A673 (cell line): ENCODE measurements at places on chromosomes 3 and 15. TPM values are rescaled to one million over a fixed set of nuclear protein-coding genes. Genes with fewer than 3 reads are reported as not detected.

DNA sequence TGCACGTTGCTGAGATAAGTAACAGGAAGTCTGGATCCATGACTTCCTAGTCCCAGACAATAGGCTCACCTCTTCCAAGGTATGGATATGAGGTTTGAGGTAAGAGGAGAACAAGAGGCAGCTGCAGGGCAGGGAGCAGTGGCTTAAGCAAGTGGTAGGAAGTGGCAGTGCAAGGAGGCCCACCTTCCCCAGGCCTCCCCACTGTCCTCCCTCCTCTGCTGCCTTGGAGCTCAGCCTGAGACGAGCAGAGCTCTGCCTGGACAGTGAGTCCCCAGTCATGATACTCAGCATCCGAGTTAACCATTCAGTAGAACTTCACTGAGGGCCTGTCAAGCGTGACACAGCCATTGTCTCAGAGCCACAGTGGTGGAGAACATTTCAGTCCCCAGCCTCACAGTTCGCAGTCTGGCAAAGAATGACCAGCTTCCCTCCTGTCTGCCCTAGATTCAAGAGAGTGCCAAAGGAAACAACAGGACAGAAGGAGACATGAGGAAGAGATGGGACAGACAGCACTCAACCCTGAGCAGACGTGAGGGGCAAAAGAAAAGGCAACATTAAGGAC is 41.4 kb upstream of the BOC start:
- H3K4me1 ChIP-seq, result peaks cover 29% of the 10 kb centered on the region
- no peak overlapping the region for H3K27ac ChIP-seq
- no peak overlapping the region for H3K4me3 ChIP-seq

TGFBR2 gene
- 16.1 TPM in 2 replicates for total RNA-seq

DNA sequence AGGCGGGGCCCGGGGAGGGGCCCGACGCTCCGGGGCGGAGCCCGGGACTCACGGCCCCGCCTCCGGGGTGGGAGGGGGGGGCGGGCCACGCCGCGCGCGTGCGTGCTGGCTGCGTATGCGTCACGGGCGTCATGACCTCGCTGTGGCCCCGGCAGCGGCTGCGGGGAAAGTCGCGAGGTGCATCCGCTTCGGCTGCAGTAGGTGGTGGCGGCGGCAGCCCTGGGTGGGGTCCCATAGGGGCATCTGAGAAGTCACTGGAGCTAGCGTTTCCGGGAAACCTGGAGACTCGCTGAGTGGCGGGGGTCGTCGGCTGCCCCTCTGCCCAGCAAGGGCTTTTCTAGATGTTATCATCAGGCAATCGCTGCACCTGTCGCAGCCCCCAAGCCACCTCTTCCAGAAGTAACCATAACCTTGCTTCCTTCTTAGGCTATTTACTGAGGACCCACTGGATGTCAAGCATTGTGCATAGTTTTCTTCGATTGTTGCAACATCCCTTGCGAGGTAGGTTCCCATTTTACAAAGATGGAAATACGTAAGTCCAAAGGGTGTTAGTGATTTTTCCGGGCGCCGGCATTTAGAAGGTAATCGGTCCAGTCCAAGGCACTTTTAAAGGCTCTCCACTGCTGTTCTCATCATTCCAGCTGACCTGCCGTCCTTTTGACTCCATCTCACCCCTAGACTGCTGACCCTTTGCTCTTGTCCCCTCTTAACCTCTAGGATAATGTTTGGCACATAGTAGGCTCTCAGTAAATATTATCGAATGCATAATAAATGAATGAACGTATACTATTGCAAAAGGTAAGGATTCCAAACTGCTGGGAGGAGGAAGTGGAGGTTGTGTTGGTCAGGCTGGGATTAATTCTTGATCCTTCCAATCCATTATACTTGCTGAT is at the start of gene GDPGP1:
Gene GDPGP1, plus strand, starts transcription at position 114 of the 893 bp plus-strand sequence. CDS start 6,700 bp downstream, outside the sequence.
- peak within 1 kb of the TSS; percentile 58 for H3K4me3 ChIP-seq
- peak; percentile 39 for DNase-seq
- H3K27ac ChIP-seq, result peak within 1 kb of the TSS; percentile 66
- peaks cover 5% of the 10 kb centered on the region for H3K4me1 ChIP-seq

GRCh38 chr3:192010490-192010889 is 549.5 kb downstream of the PYDC2 start:
- H3K27me3 ChIP-seq, result no peaks in the 10 kb centered on the region
- no peaks in the 10 kb centered on the region for H3K4me1 ChIP-seq
- H3K27ac ChIP-seq, result no peak overlapping the region
- no peak overlapping the region for H3K4me3 ChIP-seq
- no peak for DNase-seq

DNA sequence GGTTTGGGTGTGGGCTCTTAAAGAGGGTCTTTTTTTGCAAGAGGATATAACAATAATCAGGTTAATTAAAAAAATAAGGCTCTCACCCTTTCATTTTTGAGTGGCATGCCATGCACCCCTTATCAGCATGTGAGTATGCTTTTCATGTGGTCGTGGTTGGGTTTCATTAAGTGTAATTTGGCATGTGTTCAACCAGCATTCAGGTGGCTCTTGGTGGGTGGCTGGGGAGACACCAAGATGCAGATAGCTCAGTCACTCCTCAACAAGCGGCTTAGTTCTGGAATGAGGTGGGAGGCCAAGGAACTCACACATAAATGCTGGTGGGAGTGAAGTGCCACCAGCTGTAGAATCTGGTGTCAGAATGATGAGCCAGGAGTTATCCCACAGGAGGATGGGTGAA is 66.8 kb downstream of the FLNB start:
- H3K4me3 ChIP-seq, result no peak overlapping the region
- no peaks in the 10 kb centered on the region for H3K4me1 ChIP-seq
- H3K27me3 ChIP-seq, result no peaks in the 10 kb centered on the region
- no peak overlapping the region for H3K27ac ChIP-seq
- DNase-seq, result no peak

DNA sequence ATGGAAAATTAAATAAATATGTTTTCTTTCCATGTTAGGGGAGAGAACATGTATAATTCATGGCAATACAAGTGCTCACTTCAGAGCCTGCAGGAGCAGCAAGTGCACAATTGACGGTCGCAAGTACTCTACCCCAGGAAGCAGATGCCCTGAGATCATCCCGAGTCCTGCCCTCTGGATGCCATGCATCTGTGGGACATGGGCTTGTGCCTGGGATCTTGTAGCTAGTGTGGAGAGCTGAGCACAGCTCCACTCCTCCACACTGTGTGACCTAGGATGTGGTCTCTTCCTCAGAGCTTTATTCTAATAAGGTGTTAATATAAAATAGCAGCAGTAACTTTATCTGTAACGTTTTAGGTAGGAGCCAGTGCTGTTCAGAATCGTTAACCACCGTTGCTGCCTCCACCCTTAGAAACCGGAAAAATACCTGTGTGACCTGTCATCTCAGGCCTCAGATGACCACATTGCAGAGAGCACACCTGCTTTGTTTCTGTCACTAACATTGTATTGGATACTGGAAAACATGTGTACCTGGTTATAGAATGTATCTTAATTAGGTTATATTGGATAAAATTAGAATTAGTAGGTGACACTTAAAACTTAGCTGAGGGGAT is 105.0 kb upstream of the GOLGA6L6 start:
- DNase-seq, result no peak
- H3K36me3 ChIP-seq, result no peaks in the 10 kb centered on the region
- H3K27me3 ChIP-seq, result no peaks in the 10 kb centered on the region
- no peak overlapping the region for H3K4me3 ChIP-seq
- no peaks in the 10 kb centered on the region for H3K4me1 ChIP-seq
- no peak overlapping the region for H3K27ac ChIP-seq

MESP1 gene
- 5.2 and 6.5 TPM in 2 replicates for total RNA-seq

TYRO3 gene
- total RNA-seq, result 26.0 and 32.5 TPM in 2 replicates

- no peaks in the 10 kb centered on the region for H3K27me3 ChIP-seq
- no peak for DNase-seq
- H3K36me3 ChIP-seq, result no peaks in the 10 kb centered on the region
- H3K4me1 ChIP-seq, result no peaks in the 10 kb centered on the region
- no peak overlapping the region for H3K27ac ChIP-seq
- no peak overlapping the region for H3K4me3 ChIP-seq
Observed at GRCh38 chr3:55409806-55410205, 77.3 kb downstream of the WNT5A start.

DNA sequence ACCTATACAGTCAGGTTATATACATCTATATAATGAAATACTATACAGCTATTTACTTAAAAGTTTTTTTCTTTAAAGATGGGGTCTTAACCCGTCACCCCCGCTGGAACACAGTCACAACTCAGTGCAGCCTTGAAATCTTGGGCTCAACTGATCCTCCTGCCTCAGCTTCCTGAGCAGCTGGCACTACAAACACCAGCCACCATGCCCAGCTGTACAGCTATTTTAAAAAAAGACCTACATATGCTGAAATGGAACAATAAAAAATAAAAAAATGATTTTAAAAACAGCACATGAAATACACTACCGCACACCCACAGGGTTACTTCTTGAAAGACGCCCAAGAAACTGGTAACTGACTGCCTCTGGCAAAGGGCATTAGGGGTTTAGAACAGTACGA is 3.8 kb downstream of the NCBP2 start:
- no peaks in the 10 kb centered on the region for H3K27me3 ChIP-seq
- no peak overlapping the region for H3K27ac ChIP-seq
- DNase-seq, result no peak
- peaks cover 9% of the 10 kb centered on the region for H3K4me1 ChIP-seq
- peaks cover 57% of the 10 kb centered on the region for H3K36me3 ChIP-seq
- no peak overlapping the region for H3K4me3 ChIP-seq

CHRM5 gene
- not detected in 2 replicates for total RNA-seq

DNA sequence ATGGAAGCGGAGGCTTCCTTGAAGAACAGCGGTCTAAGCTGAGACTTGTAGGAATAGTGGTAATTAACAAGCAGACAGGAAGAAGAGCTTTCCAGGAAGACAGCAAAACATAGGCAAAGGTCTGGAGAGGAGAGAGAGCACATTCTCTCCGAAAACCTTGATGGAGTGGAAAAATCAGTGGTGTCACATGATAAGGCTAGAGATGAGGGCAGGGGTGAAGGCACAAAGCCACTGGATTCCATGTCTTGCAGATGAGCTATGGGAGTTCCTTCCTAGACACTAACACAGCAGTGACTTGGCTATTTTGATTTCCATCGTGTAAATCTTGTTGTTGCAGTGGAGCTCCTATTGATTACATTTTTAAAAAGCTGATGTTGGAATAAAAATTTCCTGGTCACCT is 132.0 kb downstream of the MCTP2 start:
- DNase-seq, result no peak
- H3K27ac ChIP-seq, result no peak overlapping the region
- H3K4me3 ChIP-seq, result no peak overlapping the region
- no peaks in the 10 kb centered on the region for H3K36me3 ChIP-seq
- no peaks in the 10 kb centered on the region for H3K4me1 ChIP-seq
- no peaks in the 10 kb centered on the region for H3K27me3 ChIP-seq

- peak overlapping the region; percentile 75 for H3K4me3 ChIP-seq
- H3K4me1 ChIP-seq, result peaks cover 23% of the 10 kb centered on the region
- no peaks in the 10 kb centered on the region for H3K27me3 ChIP-seq
Observed at GRCh38 chr3:66498687-66499621, 1.9 kb downstream of the LRIG1 start.

ROPN1 gene
- total RNA-seq, result not detected in 2 replicates

PLCH1 gene
- 3.1 TPM in 2 replicates for total RNA-seq

DNA sequence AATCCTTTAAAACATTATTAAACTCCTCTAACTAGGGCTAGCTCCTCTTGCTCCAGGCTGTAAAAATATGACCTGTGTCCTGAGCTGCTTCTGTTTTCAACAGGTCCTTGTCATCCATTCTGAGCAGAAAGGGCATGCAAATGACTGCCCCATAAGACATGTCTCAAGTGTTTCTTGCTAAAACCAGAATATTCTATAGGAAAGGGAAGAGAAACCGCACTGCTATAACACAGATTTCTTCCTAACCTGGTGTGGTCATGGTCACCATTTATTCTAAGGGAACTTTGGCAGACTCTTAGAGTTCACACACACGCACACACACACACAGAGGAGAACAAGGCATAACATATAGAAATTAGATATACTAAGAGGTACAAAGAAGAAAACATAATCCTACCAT is 34.2 kb upstream of the B3GNT5 start:
- no peak overlapping the region for H3K4me3 ChIP-seq
- no peaks in the 10 kb centered on the region for H3K36me3 ChIP-seq
- H3K4me1 ChIP-seq, result no peaks in the 10 kb centered on the region
- H3K27me3 ChIP-seq, result no peaks in the 10 kb centered on the region

LEKR1 gene
- total RNA-seq, result 0.76 and 0.90 TPM in 2 replicates

DNA sequence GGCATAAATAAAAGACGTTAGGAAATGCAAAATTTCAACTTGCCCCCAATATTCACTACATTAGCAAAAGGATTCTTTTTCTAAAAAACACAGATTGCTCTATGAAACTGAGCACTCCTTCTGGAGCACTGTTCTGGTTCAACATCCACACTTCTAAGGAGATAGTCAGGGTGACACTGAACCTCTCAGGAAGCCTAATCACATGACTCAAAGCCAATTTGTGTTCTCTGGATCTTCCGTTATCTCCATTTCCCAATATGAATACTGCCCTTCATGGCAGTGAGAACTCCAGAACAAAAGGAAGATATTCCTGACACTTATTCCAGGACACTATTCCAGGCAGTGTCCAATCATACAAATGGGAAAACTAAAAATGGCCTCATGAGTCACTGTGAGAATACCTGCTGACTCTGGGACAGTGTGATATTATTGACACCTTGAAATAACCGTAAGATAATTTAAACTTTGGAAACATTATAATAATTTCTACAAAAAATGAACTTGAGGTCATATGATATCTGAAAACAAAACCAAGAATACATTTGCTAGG is 21.4 kb upstream of the TRPM7 start:
- H3K4me1 ChIP-seq, result no peaks in the 10 kb centered on the region
- no peak for DNase-seq
- no peak overlapping the region for H3K27ac ChIP-seq
- H3K36me3 ChIP-seq, result no peaks in the 10 kb centered on the region
- no peak overlapping the region for H3K4me3 ChIP-seq
- no peaks in the 10 kb centered on the region for H3K27me3 ChIP-seq
